NCI-H187 treated with DMSO at 0.1 percent for 48 hours (cell line): ENCODE measurements at places on chromosomes 5 and 9.
A peak's percentile ranks its signal among the peaks of the same experiment; 100 is the strongest.

DNA sequence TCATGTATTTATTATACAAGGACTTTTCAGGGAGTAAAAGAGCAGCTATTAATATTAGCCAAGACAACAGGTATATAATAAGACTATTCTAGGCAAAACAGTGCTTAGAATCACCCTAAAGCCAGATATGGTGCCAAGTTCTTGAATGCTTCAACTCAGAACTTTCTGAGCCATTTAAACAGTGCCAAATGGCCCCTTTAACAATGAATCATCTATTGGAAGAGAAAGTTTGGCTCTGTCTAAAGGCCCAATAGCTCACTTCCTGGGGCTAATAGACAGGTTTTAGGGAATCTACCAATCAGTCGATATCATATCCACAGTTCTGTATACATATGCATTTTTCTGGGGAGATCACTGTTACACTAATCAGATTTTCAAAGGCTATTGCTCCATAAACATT lies 42.9 kb downstream of the ZNF474 start:
- no peak for DNase-seq

DNA sequence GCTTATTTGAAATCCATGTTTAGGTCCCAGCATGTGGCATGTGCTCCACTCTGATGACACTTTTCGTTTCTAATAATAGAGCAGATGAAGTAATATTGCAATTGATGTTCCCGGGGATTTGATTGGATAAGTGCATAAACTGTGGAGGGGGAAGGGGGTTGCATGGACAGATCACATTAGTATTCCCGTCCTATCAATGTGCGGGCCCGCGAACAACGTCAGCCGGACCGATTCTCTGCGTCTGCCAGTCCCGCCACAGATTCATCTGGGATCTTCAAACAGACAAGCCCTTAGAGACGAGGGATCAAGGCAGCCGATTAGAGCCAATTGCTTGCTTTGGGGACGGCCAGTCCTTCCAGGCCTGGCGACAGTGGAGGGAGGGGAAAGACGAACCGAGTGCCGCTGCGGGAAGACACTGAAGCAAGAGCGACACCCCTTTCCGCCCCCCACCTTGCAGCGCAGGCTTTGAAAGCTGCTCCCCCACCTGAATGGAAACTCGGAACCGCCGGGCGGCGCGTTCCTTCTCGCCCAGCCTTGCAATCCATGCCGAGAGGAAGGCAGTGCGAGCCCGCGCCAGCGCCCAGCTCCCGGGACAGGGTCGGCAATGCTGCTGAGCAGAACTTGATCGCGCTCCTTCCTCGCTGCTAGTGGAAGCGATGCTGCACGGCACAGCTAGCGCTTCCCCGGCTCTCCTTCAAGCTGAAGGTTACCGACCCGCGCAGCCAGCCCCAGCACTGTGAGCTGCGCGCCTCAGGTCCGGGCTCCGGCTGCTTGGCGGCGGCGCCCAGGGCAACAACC lies at the start of gene RGS7BP:
RGS7BP (plus strand) TSS at position 247 of the 798 bp plus-strand sequence. CDS start 610 bp downstream, outside the sequence.
- DNase-seq = no peak

DNA sequence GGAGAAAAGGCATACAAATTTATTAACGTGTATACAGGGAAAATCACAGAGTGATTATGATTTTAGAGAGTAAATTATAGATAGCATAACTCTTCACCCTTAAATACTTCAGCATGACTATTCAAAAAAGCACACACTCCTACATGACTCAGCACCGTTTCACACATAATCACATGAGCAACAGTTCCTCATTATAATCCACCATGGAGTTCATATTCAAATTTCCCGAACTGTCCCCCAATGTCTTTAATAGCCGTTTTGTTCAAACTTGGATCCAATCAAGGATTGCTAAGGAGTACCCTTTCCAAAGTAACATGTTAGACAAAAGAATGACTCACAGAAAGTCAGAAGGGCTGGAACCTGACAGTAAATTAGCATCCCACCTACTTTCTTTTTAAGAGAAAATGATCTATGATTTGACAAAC lies 32.1 kb downstream of the RAPGEF1 start:
- DNase-seq = no peak

DNA sequence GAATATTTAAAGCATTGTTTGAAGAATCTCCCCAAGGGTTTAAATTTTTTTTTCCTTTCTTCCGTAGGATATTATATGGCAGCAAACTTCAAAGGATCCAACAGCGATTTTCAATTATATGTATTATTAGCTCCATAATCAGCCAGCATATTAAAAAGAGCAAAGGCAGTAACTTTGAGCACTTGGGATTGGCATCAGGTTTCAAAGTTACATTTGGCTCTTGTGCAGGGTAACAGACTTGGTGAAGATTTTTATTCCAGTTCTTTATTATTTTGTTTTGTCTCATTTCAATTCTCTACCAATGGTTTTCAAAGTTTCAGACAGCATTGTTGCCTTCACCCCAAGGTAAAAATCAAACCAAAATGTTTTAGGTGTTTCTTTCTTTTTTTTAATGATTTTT lies 116.7 kb upstream of the ZNF366 start:
- no peak for DNase-seq

- DNase-seq = no peak
Measured at GRCh38 chr9:133403766-133404453, 13.9 kb downstream of the REXO4 start.

GRCh38 chr9:124652615-124653393 lies 118.3 kb downstream of the NR6A1 start:
- no peak for DNase-seq

DNA sequence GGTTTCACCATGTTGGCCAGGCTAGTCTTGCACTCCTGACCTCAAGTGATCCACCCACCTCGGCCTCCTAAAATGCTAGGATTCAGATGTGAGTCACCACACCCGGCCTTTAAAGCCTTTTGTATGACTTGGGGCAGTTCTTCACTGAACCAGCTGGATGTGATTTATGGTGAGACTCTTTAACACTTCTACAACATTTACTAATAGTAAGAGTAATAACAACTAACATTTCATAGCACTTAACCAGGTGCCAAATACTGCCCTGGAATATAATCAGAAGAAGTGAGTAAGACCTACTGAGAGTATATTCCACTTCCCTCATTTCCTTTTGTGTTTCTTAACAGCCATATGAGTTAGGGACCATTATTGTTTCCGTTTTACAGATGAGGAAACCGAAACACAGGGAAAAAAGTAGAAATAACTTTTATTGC lies 10.0 kb downstream of the ZSWIM6 start:
- DNase-seq = no peak

- no peak for DNase-seq
Measured at GRCh38 chr9:38227656-38228055, 158.6 kb upstream of the SHB start.

- DNase-seq = no peak
Measured at GRCh38 chr5:72790186-72790585, 26.3 kb upstream of the TNPO1 start.

DNA sequence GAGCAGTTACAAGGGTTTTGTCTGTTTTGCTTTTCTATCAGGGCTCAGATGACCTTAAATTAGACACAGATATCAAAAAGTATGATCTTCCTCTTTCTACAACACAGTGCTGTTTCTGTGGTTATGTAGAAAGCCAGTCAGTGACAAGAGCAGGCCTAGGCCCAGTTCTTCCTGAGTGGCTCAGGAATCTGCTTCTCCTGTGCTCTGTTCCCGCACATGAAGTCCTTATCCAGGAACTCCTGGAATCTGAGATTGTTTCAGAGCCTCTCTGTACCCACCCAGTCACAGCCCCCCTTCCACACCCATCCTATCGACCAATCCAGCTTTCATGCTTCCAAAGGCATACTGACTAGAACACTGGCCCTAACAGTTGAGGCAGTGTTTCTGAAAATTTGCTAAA lies 40.4 kb upstream of the SMU1 start:
- no peak for DNase-seq

DNA sequence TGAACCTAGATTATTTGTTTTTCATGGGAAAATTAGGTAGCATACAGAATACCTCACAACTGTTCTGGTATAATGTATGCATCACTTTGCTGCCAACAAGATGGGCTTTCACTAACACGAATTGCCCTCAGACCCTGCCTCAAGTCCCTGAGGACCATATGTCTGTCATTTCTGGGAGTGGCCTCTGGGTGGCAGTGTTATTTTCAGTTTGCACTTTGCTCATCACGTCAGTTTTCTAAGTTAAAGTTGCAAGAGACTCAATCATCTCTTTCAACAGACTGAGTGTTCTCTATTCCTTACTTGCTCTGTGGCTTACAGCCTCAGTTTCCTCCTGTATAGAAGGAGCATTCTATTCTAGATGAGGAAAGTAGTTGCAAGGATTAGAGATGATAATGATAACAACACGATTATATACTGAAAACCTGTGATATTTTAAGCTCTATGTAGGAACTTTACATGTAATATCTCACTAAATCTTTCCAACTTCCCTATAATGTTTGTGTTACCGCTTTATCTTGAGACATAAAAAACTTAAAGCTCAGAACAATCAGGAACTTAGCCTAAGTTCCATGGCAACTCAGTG lies 55.7 kb downstream of the TSSK1B start:
- DNase-seq = no peak

- no peak for DNase-seq
Measured at GRCh38 chr9:14462950-14463349, 149.0 kb upstream of the NFIB start.

DNA sequence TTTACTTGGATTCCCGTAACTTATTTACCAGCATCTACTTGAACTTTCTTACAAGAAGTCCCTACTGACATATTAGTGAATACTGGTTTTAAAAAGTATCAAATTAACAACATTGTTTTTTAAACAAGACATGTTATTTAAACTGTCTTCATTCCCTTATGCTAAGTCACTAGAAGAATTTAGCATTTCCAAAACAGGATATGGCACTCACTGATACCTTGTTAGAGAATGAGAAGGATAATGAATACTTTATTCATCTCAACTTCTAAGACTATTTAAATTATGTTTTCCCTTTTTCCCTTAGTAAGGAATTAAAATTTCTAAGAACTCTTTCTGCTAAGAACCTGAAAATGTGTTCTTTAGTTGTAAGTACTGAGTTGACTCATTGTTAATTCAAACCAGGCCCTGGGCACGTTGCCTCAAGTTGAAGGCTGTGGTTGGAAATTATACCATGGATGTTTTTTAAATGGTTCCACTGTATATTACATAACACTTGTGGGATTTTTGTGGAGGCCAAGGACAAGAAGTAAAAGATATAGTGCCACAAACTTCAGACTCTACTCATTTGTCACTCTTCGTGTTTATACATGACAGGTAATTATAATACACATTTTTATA lies 219.0 kb upstream of the EDIL3 start:
- DNase-seq = no peak

- peak; percentile 25 for DNase-seq
Measured at GRCh38 chr5:105952875-105953274, 1717.9 kb downstream of the EFNA5 start.

DNA sequence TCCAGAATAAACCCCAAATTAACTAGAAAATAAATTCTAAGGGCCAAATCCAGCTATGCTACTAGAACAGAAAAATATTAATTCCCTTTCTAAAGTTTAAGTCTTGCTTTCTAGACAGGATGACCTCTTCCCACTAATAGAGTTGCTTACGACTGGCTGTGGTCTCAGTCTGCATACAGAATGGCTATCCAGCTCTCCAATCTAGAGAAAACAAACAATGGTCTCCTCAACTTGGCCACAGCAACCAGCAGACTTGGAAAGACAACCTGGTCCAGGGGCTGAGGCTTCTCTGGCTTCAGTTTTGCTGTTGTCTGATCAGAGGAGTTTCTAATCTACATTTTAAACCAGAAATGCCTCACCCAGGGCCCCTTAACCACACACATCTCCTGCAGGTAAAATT lies 28.9 kb downstream of the RASEF start:
- no peak for DNase-seq

DNA sequence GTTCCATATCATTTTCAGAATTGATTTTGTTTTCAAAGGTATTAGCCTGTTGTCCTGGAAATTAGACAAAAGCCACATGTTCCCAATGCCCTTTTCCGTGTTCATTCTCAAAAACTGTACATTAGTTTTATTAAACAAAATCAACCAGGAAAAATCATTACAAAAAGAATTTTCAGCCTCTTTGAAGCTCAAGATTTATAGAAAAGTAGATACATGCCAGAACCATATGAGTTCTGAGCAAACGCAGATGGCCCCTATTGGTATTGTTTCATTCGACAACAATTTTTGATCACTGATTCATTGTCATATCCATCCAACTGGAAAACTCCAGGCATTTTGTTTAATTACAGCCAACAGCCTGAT lies 148.5 kb upstream of the GRAMD2B start:
- no peak for DNase-seq

DNA sequence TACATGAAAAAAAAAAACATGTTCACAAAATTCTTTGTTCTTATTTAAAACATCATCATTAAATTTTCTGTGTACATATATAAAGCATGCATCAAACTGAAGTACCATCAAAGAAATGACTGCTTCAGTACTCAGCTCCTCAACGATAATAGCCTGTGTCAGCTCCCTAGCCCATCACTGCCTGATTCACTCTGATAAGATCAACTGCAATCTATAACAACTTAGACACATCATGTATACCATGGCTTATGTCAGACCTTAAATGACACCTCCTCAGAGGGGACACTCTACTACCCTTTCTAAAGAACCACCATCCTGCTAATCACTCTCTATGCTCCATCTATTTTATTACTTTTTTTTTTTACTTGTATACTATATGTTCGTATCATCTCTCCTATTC lies 200.5 kb upstream of the TLE4 start:
- DNase-seq = no peak

DNA sequence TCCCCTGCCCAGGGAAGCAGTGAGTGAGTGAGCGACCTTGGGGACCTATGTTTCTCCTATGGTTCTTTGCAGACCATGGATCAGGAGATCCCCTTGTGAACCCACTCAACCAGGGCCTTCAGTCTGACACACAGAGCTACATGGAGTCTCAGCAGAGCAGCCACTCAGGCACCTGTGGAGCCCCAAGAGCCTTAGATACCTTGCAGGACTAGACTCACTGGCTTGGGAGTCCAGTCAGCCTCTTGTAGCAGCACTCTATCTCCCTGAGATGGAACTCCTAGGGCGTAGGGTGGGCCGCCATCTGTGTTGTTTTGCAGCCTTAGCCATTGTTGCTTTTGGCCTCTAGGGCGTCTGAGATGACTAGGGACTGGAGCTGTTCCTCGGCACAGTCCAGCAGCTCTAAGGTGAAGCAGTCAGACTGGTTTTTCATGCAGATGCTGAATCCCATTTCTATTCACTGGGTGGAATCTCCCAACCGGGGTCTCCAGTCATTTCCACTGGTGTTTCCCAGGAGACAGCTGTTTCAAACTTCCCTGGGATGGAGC lies 284.6 kb upstream of the RPS23 start:
- DNase-seq = no peak
